Hematopoietic multipotent progenitor cell (in vitro differentiated cells): ENCODE measurements at places on chromosomes 5 and 9. TPM values are rescaled to one million over a fixed set of nuclear protein-coding genes. Genes with fewer than 3 reads are reported as not detected.

Gene TNFSF15
- total RNA-seq: under 0.01 TPM

Gene BTNL3
- under 0.01 TPM for total RNA-seq

Gene RUFY1
- total RNA-seq: 38.2 TPM

Gene CD14
- total RNA-seq: 5.4 TPM

GRCh38 chr5:2851895-2852294 is 100.4 kb upstream of the IRX2 start:
- DNase-seq: no peak

DNA sequence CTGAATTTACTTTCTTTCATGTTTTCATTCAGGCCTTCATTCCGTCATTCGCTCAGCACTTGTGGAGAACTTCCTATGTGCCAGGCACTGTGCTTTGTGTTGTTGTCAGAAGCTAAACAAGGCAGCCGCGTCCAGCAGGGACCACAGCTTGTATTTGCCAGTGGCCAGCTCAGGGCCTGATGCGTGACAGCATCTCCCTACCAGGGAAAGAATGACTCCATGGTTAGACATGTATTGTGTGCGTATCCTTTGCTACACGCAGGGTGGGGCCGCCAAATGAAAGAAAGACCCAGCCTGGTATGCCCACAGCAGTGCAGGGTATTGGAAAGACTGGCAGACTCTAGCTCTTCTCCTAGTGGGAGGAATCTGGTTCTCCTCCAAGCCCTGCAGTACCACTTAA is 4.7 kb upstream of the COL27A1 start:
- no peak for DNase-seq

DNA sequence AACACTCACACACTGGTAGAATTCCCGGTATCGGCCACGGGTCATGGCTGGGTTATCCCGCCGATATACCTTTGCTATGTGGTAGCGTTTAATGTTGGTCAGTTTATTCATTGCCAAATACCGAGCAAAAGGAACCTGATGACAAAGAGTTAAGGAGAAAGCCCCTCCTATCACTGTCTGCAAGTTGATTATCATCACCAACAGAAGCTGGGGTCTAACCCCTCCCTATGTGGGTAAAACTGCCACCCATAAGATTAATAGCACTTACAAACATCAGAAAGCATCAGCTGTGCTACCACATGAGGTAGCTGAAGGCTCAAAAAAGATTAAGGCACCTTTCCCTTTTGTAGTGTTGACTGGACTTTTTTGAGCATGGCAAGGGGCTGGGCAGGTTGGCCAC is 5.6 kb upstream of the DND1 start:
- no peak for DNase-seq

DNA sequence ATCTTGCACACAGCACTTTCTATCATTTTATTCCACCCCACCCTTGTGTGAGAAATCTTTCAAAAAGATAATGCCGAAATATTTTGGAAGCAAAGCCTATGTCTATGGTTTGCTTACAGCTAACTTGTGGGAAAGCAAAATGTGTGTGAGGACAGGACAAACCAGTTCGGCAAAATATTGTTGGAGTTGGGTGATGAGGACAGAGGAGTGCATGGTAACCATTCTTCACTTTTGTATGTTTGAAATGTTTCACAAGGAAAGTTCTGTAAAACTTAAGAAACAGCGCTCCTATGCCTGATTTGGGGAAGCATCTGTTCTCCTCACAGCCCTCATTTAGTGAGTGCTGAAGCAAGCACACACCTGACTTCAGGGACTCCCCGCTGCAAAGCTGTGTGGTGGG is 62.0 kb upstream of the RNF130 start:
- no peak for DNase-seq

DNA sequence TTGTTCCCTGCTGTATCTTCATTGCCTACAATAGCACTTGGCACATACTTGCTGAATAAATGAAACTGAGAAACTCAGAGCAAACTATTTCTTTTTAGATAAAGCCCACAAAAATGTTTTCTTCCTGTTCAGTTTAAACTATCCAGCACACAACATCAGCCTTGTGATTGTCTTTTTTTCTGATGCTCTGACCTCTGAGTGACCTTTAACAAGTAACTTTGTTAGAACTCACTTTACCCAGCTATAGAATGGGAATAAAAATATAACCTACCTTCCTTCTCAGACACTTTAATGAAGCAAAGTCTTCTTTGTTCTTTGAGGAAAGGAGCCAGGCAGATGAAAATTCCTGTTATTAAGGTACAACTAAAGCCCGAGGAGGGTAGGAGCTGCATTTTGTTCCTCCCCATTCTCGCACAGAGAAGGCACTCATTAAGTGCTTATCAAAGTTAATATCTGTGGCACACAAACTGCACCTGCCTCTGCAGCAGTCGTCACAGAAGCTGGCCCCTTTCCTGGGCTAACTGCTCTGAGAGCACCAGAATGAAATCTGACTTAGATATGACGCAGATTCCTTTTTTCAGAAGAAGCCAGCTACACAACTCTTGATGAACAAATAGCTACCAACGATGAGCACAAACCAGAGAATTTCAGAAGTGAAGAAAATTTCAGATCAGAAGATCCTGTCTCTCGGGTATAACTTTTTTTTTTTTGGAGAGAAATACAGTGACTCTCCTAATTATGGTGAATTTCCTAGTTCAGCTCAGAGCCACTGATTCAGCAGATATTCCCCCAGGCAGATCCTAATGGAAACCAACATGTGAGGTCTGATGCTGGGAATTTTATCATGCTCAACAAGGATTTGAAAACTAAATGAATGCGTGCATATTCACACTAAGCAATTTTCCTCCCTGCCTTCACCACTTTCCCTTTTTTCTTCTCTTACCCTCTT is 31.0 kb upstream of the NR3C1 start:
- peak; percentile 45 for DNase-seq

GRCh38 chr9:9783211-9783610 is 829.6 kb downstream of the PTPRD start:
- DNase-seq: no peak

DNA sequence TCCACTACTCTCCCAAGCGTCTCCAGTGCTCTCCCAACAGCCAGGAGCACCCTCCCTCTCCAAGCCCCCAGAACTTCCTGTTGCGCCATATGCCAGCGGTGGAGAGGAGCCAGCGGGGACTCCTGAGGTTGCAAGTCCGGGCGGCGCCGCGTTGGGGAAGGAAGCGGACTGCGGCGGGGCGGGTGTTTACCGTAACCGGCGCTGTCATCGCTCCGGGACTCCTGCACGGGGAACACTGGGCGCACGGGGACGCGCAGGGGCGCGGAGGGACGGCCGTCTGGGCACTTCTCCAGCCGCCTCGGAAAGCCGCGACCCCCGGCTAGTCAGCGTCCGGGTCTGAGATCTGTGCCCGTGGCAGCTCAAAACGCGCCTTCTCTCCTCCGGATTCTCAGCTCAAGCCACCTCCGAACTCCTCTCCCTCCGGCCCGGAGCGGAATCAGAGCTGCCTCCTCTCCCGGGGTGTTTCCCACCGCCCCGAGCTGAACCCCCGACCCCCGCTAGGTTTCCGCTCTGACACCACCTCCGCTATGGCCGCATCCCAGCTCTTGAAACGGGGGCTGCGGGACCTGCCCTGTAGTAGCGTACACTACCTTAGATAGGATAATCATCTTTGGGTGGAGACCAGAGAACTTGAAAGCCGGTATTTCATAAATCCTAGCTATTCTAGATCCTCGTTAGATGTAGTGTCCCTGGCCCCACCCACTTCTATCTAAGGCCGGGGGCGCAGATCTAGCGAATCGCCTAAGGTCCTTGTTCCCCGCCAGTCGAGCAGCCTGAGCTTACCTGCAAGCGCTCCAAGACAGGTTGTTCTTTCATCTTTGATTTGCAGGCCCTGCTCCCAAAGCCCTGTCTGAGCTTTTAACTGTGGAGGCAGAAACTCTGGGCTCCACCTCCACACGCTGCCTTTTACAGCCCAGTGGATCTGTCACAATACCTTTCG is at the start of gene TRPM6:
TRPM6 (minus strand) TSS at position 881 of the 940 bp plus-strand sequence; CDS start at position 816, 65 bp downstream.
- DNase-seq: peak; percentile 3

- no peak for DNase-seq
Observed at GRCh38 chr5:140258016-140258415, 44.9 kb downstream of the PFDN1 start.

DNA sequence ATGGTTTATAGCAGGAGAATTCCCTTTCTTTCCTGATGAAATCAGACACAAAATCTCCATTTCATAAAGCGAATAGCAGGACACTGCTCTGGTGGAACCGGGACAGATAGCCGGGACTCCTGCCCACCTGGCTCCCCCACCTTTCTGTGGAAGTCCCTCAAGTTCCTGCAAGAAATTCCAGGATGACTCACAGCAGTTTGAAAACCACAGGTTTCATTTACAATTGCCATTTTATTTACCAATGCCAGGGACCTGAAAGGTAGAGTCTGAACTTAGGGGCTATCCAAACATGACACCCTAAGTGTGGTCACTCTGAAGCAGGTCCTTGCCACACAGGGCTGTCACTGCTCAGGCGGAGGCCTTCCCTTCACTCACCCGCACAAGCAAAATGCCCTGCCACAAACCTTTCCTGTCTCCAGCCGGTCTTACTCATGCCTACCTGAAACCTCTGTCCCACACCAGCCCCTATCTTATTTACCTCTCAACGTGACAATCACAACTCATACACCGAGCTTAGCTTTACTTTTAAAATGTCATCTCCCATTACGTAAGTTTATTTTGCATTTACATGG is 63.3 kb upstream of the TAF1L start:
- DNase-seq: no peak

DNA sequence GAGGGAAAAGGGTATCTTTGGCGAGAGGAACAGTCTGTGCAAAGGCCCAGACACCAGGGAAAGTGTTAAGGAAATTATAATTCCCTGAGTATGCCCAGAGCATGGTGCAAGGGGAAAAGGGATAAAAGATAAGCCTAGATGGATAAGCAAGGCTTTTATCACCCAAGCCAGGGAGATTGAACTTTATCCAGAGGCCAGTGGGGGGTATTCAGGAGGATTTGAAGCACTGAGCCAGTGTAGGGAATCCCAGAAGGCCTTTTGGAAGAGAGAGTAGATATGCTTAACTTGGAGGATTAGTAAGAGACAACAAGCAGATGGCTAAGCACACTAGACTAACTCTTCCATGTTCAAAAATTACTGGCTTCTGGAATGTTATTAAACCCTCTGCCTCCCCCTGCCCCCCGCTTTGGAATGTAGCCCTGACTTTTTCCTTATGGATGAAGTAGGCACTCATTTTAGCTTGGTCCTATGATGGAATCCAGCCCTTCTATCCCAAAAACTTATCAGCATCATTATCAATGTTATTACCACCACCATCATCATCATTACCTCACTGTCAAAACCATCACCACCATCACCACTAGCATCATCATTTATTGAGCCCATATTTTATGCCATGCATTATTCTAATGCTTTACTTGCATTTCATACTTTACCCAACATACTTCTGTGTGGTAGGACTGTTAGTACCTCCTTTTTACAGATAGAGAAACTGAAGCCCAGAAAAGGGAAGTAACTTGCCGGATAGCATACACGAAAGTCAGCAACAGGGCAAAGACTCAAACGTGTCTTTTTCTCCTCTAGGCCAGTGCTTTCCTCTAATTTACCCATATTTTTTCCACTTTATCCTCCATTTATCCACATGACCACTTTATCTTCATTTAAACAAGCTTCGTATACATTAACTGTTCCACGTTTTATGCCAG is 237.0 kb downstream of the PAPPA start:
- no peak for DNase-seq

- no peak for DNase-seq
Observed at GRCh38 chr9:78114581-78114980, 83.0 kb upstream of the GNAQ start.

DNA sequence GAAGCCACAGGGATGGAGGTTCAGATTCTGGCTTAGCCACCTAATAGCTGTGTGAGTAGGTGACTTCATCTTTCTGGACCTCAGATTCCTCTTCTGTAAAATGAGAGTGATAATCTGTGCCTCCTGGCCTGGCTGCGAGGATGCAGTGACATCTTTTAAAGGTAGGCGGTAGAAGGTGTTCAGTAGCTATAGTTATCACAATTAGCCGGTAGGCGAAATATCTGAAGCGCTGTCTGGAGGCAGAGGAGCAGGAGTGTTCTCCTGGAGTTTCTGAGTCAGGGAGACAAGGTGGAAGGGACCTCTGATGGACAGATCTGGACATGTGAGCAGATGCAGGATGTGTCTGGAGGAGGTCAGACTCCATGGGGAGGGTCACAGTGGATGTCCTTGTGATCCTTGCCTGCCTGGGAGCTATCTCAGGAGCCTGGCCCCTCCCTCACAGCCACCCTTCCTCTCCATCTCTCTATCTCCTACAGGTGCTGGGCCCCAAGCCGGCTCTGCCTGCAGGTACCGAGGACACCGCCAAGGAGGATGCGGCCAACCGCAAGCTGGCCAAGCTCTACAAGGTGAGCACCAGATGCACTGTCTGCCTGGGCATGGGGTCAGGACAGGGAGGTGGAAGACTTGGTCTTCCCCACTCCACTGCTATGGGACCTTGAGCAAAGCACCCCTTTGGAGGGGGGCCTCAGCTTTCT is 45.6 kb downstream of the GSN start:
- DNase-seq: no peak

DNA sequence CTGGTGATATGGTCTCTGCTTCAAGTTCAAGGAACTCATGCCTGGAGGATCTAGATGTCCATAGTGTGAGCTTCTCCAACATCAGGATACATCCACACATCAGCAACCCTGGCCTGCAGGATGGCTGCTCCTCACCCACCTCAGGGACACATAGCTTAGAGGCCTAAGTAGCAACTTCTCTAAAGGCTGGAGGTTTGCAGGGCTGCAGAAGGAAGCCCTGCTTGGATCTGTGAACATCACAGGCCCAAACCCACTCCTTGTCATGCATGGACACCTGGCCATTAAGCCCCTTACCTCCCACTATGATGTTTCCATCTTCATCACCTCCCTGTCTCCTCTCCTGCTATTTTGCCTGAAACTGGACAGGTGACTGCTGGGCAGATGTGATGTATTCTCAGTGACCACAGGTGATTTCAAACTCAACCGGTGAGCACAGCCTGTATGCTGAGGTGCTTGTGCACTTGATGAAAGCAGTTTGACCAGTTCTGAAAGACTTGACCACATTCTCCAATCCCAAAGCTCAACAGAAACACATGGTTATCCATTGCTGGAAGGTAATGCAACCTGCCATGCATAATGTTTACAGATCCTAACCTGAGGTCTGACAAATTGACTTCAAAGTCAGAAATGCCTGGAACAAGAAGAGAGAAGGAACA is 205.2 kb downstream of the FSTL4 start:
- no peak for DNase-seq

- DNase-seq: no peak
Observed at GRCh38 chr5:535846-536698, 11.8 kb upstream of the SLC9A3 start.

DNA sequence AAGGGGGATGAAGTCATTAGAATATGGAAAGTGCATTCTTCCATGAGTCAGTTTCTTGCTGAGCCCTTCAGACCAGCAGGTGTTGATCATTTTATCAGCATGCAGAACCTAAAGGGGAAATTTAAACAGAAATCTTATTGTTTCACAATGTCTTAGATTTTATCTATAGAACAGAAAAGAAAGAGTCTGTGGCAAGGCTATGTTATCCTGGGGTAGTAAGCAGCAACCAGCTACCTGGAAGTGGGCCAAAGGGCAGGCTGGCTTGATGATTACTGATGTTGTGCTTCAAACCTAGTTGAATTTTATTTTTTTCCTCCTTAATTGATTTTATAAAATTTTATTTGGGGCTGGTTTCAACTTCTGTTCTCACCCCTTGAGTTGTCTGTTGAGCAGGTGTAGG is 101.5 kb downstream of the LRRC70 start:
- DNase-seq: no peak

GRCh38 chr9:22078081-22078480 is 69.0 kb upstream of the CDKN2B start:
- DNase-seq: no peak

- no peak for DNase-seq
Observed at GRCh38 chr9:137488327-137488653, 29.2 kb upstream of the NSMF start.
